AG09309 (cell line): ENCODE measurements at places on chromosomes 13 and 19.

- DNase-seq: no peak
These were observed 41.7 kb downstream of the UNC13A start for GRCh38 chr19:17646441-17646840.

DNA sequence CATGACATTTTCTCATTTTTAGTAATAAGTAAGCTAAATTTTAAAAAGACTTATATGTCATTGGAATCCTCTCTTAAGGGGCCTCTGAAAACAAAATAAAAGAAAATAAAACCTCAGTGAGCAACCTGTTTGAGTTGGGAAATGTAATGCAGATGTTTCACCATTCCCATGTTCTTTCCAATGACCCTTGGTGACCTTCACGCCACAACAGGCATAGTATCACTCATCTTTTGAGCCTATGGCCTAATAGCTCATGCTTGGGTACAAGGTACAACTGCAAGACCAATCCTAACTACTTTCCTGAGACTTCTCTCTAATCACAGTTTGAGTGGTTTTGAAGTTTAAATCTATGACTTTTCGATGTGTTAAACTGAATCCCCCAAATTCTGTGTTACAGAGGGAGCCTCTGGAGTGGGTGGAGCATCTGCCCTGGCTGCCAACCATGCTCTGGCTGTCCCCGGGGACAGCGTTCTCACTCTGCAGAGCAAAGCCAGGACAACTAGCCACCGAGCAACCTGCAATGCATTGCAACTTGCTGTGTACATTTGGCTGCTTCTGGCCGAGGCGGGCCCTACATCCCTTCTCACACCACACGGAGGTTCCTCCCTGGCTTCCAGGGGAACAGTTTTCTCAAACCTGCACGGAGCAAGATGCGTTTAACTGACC lies 307.9 kb upstream of the MAB21L1 start:
- DNase-seq: no peak

- DNase-seq: no peak
These were observed 388.9 kb upstream of the DACH1 start for GRCh38 chr13:72255908-72256307.

- DNase-seq: no peak
These were observed 14.5 kb downstream of the SACS start for GRCh38 chr13:23418776-23419683.

DNA sequence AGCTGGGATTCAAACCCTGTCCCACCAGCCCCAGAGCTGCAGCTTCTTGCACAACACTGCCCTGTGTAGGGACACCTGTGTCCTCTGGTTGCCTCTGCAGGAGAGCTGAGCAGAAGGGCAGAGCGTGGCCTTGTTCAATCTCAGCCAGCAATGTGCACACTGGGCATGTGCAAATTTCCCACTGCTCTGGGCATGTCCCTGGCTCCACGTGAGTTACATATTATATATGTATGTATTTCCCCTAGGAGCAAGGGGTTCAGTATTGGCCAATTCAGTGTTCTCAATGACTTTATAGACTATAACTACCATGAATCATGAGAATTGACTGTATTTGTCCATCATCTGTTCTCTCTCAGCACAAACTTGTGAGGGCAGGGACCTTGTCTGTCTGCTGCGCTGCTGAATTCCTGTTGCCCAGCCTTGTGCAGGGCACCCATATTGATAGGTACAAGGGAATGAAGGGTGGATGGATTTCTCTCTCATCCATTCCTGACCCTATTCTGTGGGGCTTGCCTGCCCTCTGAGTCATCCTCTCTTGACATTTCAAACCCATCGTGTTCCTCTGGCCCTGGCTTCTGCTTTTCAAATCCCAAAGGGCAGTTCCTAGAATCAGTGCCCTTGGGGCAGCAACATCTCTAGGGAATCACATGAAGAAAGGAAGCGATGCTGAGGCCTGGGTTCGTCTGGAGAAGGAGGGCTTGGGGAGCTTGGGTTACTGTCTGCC lies 69.7 kb downstream of the ERICH6B start:
- no peak for DNase-seq

- DNase-seq: no peak
These were observed 430 bp downstream of the MAP4K1 start for GRCh38 chr19:38617283-38617763.

DNA sequence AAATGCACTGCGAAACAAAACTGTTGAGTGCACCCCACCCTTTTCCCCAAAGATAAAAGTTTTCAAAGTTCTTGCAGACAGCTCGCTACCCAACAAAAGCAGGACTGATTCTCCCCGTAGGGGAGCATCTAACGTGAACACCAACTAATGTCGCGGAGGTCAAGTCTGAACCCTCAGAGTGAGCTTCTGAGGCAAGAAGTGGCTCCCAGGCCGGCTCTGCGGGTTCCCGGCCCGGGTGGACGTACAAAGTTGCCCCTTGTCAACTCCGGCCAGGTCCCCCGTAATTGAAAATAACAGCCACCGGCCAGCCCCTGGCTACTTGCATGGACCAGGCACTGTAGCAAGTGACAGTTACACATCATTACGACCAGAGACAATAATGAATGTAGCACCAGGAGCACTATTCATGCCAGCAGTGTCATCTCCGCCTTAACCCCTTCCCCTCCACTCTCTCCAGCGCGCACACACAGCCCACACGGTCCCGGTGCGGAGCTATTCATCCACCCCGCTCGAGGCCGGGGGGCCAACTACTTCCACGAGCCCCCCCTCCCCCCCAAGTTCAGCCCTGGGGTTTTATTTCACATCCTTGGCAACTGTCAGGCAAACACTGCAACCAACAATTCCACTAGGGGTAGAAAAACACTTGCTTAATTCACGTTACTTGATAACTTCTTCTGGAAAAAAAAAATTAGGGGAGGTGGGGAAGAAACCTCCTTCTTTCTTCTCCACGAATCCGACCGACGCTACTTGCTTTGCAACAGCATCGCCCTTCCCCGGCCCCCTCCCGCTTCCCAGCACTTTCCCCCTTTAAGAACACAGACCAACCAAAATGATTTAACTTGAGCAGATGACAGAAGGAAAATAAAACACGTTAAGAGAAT lies 1.2 kb downstream of the KLF12 start:
- no peak for DNase-seq

DNA sequence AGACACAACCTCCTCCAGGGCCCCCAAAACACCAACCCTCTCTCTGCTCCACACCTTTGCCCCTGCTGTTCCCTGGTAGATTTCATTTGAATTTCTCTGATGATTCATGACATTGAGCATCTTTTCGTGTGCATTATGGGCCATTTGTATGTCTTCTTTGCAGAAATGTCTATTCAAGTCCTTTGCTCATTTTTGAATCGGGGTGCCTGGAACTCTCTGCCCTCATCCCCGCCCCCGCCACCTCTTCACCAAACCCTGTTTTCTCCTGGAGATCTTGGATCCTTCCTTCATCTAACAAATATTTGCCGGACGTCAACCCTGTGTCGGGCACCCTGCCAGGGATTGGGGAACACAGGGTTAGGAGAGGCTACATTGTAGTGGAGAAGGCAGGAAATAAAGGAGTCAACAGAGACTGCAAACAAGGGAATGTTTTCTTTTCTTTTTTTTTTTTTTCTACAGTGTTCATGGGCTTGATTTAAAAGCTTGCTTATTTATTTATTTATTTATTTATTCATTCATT lies 25.5 kb upstream of the SLC1A5 start:
- DNase-seq: no peak

- no peak for DNase-seq
These were observed 13.0 kb downstream of the NMRK2 start for GRCh38 chr19:3945838-3946237.

DNA sequence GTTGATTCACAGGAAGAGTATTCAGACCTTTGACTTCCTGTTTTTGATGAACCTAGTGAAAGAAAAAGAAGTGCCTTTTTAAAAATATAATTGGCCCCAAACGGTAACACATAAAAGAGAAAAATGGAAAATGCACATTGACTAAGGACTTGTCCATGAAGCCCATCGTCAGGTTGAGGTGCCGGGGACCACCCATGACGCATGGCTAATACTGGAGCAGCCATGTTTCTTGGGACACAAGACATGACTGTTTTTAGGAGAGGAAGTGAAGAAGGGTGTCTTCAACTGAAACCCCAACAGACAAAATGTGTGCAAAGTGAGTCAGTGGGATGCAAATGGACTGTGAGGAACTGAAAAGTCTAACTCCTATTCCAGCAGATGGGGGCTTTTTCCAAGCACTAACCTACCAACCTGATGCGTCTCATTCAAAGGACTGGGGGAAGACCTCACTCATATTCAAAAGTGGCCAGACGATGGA lies 459.4 kb downstream of the FOXO1 start:
- DNase-seq: no peak

- DNase-seq: no peak
These were observed 10.0 kb upstream of the CEACAM21 start for GRCh38 chr19:41566001-41566400.

- no peak for DNase-seq
These were observed 146.2 kb downstream of the TNFRSF19 start for GRCh38 chr13:23716401-23716800.

DNA sequence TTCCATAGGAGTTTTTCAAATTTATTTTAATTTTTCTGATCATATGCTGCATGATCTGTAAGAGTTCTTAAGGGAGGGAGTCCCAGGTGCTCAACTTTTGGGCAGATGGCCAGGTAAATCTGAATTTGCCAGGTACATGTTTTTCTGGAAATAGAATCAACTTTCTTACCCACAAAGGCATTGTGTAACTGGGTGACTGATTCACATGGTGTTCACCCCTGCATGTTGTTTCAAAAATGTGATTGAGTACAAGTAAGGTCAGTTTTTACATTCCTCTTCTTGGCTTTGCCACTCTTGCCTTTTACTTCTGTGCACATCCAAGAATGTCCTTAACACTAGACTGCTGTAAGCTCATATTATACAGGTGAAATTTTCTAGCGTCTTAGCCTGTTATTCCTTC lies 30.4 kb downstream of the RB1 start:
- DNase-seq: peak; percentile 5

- no peak for DNase-seq
These were observed 444 bp downstream of the PROSER1 start for GRCh38 chr13:39037410-39037879.

DNA sequence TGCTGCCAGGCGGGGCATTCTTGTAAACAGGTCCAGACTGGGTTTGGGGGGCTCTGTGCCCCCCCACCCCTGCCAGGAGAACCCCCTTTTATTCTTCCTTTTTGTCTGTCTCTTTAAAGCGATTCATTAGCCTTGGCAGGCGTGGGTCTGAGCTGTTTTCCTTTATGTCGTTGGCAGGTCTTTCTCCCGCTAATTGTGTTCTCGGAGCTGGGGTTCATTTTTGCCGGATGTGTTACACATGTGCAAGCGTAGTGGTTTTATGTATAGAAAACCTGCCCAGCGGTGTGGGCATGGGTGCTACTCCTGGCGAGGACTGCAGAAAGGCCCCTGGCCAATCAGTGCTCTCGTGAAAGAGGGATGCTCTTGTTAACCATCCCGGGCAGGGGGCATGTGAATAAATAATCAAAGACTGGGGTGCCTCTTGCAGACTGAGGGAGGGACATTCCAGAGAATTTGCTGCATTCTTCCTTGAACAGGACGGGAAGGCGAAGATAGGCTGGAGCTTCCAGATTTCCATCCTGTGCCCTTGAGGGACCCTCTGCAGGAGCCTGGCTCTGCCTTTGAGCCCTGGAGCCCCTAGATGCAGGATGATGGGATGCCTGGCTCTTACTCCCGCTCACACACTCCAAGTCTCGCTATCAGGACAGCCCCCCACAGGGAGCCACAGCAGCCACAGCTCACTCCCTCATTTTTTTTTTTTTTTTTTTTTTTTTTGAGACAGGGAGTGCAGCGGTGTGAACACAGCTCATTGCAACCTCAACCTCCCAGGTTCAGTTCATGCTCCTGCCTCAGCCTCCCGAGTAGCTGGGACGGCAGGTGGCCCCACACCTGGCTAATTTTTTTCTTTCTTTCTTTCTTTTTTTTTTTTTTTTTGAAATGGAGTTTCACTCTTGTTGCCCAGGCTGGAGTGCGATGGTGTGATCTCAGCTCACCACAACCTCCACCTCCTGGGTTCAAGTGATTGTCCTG lies 14.1 kb downstream of the CARM1 start:
- DNase-seq: no peak

- DNase-seq: no peak
These were observed 36.7 kb upstream of the LPAR6 start for GRCh38 chr13:48449656-48450055.

GRCh38 chr19:10907925-10908324 lies 20.5 kb downstream of the YIPF2 start:
- DNase-seq: no peak

- DNase-seq: no peak
These were observed 3.3 kb upstream of the POSTN start for GRCh38 chr13:37601648-37602440.

DNA sequence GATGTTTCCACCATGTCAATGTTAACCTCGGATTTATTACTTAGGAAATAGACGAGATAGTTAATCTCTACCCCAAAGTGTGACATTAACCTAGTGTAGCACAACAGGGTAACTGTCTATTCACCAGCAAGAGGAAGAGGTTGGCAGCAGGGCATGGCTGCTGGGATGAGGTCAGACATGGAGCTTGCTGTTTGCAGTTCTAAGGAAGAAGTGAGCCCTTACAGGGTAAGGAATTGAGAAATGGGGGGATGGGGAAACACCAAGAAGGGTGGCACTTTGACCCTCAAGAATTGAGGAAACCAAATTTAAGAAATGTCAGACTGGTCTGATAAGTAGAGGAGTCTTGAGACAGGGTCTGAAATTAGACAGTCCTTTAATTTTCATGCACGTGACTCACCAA lies 62.4 kb downstream of the MBD3L2B start:
- DNase-seq: no peak
